Stimulated activated CD8-positive, alpha-beta memory T cell treated with anti-CD3 and anti-CD28 coated beads, Interleukin-7, amount 100 ng/mL, for 48 hours (primary cell): ENCODE measurements at places on chromosomes 2 and 18.

- DNase-seq, result no peak
Measured at GRCh38 chr18:63346480-63347183, 20.4 kb downstream of the KDSR start.

DNA sequence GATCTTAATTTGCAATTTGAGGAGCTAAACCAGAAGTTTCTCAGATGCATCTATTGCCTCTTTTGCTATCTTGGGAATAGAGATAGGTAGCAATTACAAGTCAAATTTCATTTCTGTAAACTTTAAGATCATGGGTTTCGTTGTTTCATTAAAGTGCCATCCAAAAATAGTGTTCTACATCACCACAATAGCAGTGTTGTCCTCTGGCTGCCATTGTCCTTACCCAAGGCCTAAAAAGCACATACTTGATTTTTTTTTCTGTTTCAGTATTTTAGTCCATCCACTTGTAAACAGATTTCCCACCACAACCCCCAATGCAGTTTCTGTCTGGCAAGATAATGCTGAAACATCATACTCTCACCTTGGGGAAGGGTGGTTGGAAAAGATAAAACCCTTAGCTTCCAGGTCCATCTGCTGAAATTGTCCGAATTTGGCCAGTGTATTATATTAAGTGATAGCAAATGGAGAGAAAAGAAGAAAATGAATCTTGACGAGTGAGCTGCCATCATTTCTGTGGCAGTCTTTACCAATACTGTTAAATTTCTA lies 136.2 kb downstream of the LCLAT1 start:
- DNase-seq, result no peak

DNA sequence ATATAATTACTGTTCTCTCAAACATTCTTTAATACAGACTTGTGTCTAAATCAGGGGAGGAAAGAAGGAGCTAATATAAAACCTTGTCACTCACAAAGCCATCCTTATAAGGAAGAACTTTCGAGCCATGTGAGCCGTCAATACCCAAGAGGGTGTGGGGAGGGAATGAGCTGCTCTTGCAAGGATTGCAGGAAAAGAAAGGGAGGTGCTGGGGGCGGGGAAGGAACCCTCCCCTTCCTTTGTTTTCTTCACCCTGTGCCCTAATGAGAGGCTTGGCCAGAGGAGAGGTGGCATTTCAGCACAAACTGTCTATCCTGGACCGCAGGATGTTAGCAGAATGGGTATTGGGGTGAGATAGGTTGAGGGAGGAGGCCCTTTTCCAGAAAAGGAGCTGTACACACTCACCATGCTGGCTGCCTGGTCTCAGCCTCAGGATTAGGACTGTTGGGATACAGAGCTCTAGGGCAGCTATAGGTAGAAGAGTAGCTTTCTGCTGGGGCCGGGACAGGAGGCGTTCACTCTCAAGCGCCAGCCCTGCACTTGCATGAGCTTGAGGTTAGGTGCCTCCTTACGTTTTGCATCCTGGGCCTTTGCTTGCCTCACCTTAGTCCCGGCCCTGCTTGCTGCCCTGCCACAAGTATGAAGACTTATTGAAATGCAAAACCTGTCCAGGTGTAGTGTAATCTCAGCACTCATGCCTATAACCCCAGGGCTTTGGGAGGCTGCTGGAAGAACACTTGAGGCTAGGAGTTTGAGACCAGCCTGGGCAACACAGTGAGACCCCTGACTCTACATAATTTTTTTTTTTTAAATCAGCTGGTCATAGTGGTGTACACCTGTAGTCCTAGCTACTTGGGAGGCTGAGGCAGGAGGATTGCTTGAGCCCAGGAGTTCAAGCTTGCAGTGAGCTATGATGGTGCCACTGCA lies 190.5 kb downstream of the LOXHD1 start:
- DNase-seq, result no peak

GRCh38 chr18:24266131-24266530 lies 127.3 kb downstream of the CABYR start:
- no peak for DNase-seq

DNA sequence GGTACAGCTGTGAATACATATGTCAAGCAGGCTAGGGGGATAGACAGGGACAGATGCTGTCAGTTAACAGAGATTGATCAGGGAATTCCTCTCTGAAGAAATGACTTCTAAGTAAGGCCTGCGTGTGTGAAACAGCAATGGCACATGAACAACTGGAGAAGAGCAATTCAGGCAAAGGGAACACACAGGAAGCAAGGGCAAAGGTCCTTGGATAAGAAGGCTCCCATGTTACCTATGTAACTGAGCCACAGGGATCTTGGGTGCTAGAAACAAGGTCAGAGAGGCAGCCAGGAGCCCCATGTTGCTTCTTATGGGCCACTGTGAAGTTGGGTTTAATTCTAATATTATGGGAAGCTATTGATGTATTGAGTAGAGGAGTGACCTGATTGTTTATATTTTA lies 373.7 kb upstream of the ACVR2A start:
- no peak for DNase-seq
